ENCODE measurements at places on chromosomes 1 and 21. TPM values are rescaled to one million over a fixed set of nuclear protein-coding genes. Genes with fewer than 3 reads are reported as not detected.

The RSPH1 gene
- 0.72 TPM for total RNA-seq

The VCAM1 gene
- total RNA-seq, result 37.6 TPM

The HAO2 gene
- not detected for total RNA-seq

The MAP1LC3C gene
- 3.9 TPM for total RNA-seq

The PLA2G2D gene
- total RNA-seq, result not detected

The CCDC28B gene
- 7.2 TPM for total RNA-seq

The LRRC52 gene
- total RNA-seq, result not detected

The EPHX1 gene
- 16.9 TPM for total RNA-seq

The GJA9 gene
- 1.7 TPM for total RNA-seq

The OR10Z1 gene
- 3.6 TPM for total RNA-seq

The PGBD5 gene
- 1.7 TPM for total RNA-seq

The RYR2 gene
- total RNA-seq, result 24.8 TPM

The BRWD1 gene
- 97.0 TPM for total RNA-seq

The PROK1 gene
- total RNA-seq, result not detected

The VASH2 gene
- 4.1 TPM for total RNA-seq

The RIPK4 gene
- 9.4 TPM for total RNA-seq

The FOXD2 gene
- 0.24 TPM for total RNA-seq

The MFSD2A gene
- total RNA-seq, result 9.1 TPM

The PDC gene
- 14.2 TPM for total RNA-seq

The ALPL gene
- total RNA-seq, result not detected

The MYOM3 gene
- total RNA-seq, result 5.3 TPM

The C1orf185 gene
- 1.9 TPM for total RNA-seq

The DMRTB1 gene
- not detected for total RNA-seq

The SYNC gene
- total RNA-seq, result 30.3 TPM

The THEM5 gene
- total RNA-seq, result not detected

The PRR9 gene
- 8.2 TPM for total RNA-seq

The CLDN8 gene
- total RNA-seq, result 6.3 TPM

The ZMYND12 gene
- not detected for total RNA-seq

The KDF1 gene
- total RNA-seq, result 3.1 TPM

Data from umbilical cord (tissue), 2 donors.